Activated CD4-positive, alpha-beta memory T cell treated with anti-CD3 and anti-CD28 coated beads, Interleukin-2, amount 10 ng/mL, durations not matched to agents 7 days and 5 days (primary cell): ENCODE measurements at places on chromosomes 12 and 14. TPM values are rescaled to one million over a fixed set of nuclear protein-coding genes. Genes with fewer than 3 reads are reported as not detected.

Gene OAS3
- total RNA-seq: 260 TPM

Gene PKP2
- total RNA-seq: not detected

Gene E2F7
- 14.2 TPM for total RNA-seq

Gene C1RL
- 26.5 TPM for total RNA-seq

Gene FAM186B
- total RNA-seq: not detected

Gene KLRG1
- total RNA-seq: 12.8 TPM

Gene RFX4
- total RNA-seq: not detected

Gene CPNE6
- total RNA-seq: not detected

Gene FAM222A
- total RNA-seq: 0.43 TPM

Gene CCDC92
- 20.3 TPM for total RNA-seq

Gene AICDA
- not detected for total RNA-seq

Gene MEG3
- total RNA-seq: not detected

Gene TXNDC16
- 9.4 TPM for total RNA-seq

Gene TAS2R19
- total RNA-seq: 1.1 TPM

Gene CRIP2
- total RNA-seq: 1.8 TPM

Gene KRT4
- not detected for total RNA-seq

Gene GALNT9
- total RNA-seq: not detected

Gene FOXN4
- total RNA-seq: not detected

Gene TMCC3
- 1.2 TPM for total RNA-seq

Gene GLRX5
- total RNA-seq: 30.4 TPM

Gene KRT83
- total RNA-seq: not detected

Gene OR6C2
- not detected for total RNA-seq

Gene RAPGEF3
- 1.4 TPM for total RNA-seq

Gene DPPA3
- not detected for total RNA-seq

Gene CHFR
- 78.7 TPM for total RNA-seq

Gene TCL1A
- not detected for total RNA-seq

Gene GPR68
- total RNA-seq: 39.8 TPM

Gene NYNRIN
- total RNA-seq: 0.18 TPM

Gene ZFHX2
- total RNA-seq: 1.8 TPM

Gene PEX5
- 15.0 TPM for total RNA-seq

Gene MMP19
- not detected for total RNA-seq

Gene KLHDC1
- total RNA-seq: 2.6 TPM

Gene ZBTB1
- 81.2 TPM for total RNA-seq

Gene LRRK2
- 0.25 TPM for total RNA-seq

Gene LALBA
- total RNA-seq: not detected

Gene ATXN7L3B
- 24.2 TPM for total RNA-seq

Gene BDKRB2
- total RNA-seq: not detected

Gene CHGA
- total RNA-seq: not detected

Gene COX8C
- not detected for total RNA-seq

Gene RNASE7
- not detected for total RNA-seq

Gene OR6C76
- not detected for total RNA-seq

Gene BICD1
- 12.5 TPM for total RNA-seq

Gene CYP46A1
- 0.23 TPM for total RNA-seq
